CD8-positive, alpha-beta memory T cell (primary cell): ENCODE measurements at places on chromosomes 3 and 15.

DNA sequence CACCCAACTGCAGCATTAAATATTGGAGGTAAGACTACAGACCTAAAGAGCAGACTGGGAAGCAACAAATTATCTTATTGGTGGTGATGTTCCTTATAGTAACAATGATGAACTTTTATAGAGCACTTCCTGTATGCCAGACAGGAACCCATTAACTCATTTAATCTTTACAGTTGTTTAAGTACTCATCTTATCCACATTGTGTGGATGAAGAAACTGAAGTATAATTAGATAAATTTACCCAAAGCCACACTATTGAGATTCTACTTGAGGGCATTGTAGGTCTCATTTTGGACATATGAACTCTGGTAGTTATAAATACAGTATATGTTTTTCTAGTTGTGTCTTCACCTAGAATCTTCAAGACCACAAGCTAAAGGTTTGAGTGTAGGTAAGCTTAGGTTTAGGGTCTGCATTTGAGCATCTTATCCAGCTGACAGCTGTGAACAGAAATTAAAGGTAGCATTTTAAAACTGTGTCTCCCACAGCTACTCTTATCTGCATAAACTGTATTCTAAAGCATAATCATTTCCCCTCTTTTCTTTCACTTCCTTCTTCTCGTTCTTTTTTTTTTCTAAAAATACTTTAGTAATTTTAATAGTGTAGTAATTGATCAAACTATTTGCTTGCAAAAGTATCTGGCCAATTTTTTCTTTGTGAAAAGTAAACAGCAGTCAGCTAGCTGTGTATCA lies 138.2 kb downstream of the UBE2E2 start:
- no peak for DNase-seq

- no peak for DNase-seq
These were observed 79.3 kb downstream of the EEFSEC start for GRCh38 chr3:128232376-128233178.

GRCh38 chr15:70160267-70160666 lies 62.5 kb upstream of the TLE3 start:
- no peak for DNase-seq

DNA sequence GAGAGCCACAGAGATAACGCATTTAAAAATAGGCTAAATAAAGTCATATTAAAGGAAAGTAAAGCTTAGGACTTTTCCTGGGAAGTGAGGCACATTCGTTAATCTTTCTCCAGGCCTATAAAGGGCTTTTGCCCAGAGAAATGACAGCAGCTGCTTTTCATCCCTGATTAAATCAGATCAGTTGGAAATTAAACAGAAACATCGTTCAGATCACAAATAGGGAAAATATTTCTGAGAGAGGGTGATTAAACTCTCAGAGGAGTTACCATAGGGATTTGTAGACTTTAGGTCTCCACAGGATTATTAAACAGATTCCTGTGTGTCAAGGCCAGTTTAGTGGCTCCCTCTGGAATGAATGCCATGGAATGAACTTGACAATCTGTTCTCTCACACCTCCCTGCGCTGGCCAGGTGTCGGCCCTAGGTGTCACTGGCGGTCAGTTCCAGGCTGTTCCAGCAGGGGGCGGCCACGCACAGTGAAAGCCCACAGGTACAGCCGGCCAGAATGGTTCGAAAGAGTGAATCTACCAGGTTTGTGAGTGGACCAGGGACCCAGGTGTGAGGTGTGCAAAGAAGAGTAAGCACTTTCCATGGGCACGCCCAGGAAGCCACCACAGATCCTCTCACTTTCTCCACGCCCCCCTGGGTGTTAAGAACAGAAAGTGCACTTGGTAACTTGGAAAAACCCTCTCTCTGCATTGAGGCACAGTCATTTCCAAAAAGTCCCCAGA lies 253.0 kb upstream of the RASGRP1 start:
- DNase-seq: peak; percentile 68

- DNase-seq: no peak
These were observed 84.2 kb upstream of the SLC4A7 start for GRCh38 chr3:27568393-27568792.

DNA sequence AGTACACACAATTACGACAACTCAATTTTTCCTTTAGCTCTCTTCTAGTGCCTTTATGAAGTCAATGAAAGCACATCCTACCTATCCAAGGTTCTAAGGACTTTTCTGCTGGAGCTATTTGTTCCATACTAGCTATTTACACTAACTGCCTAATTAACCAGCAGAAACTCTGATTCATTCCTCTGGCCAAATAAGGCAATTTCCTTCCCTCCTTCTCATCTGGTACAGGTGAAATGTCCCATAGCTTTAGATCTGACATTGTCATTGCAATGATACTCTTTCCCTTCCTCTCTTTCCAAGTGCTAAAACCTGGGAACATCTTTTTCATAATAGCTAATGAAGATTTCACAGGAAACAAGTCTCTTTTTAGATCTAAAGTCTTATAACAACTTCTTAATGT lies 521.7 kb downstream of the SOX2 start:
- no peak for DNase-seq

GRCh38 chr15:99322643-99323405 lies 71.5 kb downstream of the LRRC28 start:
- DNase-seq: no peak

- DNase-seq: no peak
These were observed 119.3 kb upstream of the NR2E3 start for GRCh38 chr15:71691081-71691457.

DNA sequence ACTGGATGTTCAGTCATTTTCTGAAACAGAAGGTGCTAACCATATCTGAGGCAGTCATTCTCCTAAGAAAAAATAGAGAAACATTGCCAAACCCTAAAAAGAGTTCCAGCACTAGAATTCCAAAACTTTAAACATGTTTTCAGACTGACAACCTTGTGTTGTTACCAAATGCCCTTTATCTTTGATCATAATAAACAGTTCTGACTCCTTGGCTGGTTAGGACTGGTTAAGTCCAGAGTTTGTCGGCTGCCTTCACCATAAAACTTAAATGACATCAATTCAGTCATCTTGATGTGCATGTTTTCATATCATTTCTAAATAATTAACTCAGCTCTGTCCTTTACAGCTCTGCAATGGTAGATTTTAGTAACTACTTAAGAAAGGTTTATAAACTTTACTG lies 68.0 kb downstream of the COL8A1 start:
- DNase-seq: no peak

DNA sequence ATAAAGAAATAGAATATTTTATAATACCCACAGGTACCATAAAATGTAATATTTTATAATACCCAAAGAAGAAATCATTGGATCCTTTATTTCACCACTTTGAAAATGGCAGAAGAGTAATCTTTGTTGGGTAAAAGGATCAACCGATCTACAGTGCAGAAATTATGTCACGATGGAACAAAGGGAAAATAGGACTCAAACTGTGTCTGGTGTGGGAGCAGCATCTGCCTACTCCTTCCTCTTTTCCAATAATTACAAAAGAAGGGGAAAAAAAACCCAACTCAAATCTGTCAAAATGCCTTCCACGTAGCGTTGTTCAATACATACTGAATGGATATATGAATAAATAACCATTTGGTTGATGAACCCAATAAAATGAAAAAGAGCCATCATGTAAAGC lies 492.6 kb upstream of the TBL1XR1 start:
- no peak for DNase-seq

DNA sequence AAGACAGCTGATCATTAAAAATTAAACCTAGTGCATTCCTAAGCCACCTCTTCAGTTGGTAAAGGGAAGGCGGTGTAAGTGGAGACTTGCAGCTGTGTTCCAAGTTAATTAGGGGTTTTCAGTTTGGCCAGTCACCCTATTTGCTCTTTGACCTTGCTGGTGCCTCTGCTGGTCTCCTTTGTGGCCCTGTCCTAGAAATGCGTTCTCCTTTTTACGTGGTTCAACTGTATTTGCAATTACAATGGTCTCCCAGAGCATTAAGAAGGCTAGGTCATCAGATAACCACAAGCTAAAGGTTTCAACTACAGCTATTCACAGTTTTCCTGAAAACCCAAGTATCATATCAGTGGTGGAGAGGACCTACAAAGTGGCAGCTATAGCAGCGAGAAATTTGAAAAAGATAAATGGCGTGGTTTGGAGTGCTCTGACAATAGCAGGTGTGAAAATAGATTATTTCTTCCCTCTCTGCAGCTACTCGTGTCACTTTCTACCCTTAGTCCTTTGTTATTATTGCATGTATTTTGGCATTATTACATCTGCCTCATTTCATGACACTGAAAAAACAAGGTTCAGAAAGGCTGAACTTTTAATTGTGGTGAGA lies 203.5 kb upstream of the TBC1D5 start:
- no peak for DNase-seq

DNA sequence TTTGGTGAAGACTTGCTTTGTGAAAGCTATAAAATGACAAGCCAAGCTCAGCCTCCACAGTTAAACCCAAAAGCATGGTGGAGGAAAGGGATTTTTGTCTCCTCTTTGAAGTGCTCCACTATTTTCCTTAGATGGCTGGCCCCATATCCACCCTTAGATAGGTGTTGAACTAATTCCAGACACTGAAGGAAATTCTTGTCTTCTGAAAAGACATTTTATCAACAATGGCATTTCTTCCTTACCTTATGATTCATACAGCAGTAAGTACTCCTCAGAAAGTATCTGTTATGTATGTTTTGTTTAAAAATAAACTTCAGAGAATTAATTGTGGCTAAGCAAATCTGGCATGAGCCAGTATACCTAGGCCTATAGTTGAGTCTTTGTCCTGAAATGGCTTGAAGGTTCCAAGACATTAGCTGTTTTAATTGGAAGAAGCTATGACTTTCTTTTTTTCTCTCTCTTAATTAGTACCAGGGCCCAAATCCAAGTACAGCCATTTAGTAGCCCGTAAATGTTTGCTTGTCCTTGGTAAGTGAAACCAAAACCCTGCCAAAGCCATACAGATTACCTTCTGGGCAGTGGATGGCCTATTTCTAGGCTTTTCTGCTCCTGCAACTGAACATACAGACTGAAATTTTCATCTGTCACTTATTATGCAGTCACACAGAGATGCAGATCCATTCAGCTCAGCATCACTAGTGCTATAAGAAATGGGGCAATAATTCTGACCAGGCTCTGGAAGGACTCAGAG lies 5.1 kb upstream of the BFSP2 start:
- no peak for DNase-seq

GRCh38 chr3:177358977-177359592 lies 161.8 kb upstream of the TBL1XR1 start:
- DNase-seq: peak; percentile 34

DNA sequence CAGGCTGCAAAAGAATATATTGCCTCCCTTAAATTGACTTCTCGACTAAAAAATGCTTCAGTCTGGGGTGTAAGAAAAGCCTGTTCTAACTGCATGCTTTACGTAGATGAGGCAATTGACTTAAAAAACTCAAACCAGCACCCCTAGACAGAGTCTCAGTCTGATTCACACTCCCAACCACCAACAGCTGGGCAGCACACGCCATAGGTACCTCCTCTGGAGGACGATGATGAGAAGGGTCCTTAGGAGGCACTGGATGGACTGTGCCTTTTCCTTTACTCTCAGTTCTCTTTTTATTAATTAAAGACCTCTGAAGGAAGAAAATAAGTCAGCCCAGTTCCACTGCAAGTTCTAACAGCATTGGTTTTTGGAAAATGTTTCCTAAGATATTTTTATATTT lies 175.0 kb downstream of the PDZRN3 start:
- DNase-seq: no peak

DNA sequence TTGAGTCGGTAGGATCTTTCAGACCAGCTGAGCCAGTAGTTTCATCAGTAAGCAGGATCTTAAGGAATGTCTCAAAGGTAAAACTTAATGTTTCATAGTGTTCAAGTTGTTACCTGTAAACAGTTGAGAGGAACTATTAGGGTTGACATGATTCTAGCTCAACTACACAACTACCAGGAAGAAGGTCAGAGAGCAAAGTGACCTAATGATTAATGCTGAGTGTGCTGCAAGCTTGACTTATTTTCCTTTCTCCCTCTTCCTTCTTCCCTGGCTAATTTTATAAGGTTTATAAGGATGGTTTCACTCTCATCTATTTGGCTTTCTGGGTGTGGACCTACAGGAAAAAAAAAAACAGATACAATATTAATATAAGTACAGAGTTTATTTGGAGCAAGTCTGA lies 30.2 kb upstream of the LHFPL4 start:
- no peak for DNase-seq

- DNase-seq: no peak
These were observed 30.7 kb downstream of the PLA1A start for GRCh38 chr3:119628390-119628789.

DNA sequence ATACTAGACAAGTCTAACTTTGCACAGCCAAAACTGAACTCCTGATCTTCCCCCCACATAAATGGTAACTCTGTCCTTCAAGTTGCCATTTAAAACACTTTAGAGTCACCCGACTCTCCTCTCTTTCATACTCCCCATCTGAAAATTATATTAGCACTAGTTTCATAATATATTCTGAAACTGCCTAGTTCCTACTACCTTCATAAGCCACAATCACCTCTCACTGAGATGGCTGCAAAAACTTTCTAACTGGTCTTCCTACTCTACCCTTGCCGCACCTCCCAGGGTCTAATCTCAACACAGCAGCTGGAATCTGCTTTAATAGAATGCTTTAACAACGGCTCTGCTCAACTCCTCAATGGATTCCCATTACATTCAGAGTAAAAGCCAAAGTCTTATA lies 55.0 kb downstream of the GLB1 start:
- DNase-seq: no peak

DNA sequence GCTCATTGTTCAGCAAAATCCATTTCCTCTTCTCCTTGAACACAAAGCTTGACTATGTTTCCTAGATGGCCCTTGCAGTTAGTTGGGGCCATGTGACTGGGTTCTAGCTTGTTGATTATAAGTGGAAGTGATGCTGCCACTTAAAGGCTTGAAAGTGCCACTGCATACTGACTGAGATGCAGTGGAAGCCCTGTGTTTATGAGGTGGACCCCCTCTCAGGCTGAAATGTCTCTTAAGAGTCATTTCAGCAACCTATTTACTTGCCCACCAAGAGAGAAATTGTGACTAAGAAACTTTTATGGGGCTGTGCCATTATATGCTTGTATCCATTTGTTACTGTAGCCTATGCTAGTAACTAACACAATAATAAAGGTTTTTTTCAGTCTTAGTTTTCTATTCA lies 8.4 kb upstream of the ANP32A start:
- no peak for DNase-seq
